NCI-H2081 treated with DMSO at 0.1 percent for 48 hours (cell line): ENCODE measurements at places on chromosomes 3 and 15.
A peak's percentile ranks its signal among the peaks of the same experiment; 100 is the strongest.

- no peak for DNase-seq
Measured at GRCh38 chr3:120604784-120605183, 8.6 kb downstream of the NDUFB4 start.

DNA sequence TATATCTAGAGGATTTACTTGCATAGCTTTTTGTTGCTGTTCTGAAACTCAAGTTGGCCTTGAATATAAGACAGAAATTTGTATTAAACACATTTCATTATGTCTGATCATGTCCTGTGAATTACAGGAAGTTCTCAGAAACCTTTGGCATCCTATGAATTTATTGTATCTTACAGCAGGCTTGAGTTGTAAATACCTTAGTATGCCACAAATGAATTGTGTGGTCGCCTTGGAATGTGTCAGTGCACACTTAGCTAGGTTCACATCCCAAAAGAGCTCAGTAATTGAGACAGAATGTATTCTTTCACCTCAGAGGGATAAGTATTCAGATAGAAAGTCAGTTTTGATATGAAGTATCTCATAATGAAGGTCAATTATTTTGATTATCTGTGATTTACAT is 83.4 kb downstream of the NEK11 start:
- DNase-seq = no peak

GRCh38 chr3:42149975-42150374 is 58.8 kb downstream of the TRAK1 start:
- DNase-seq = no peak

DNA sequence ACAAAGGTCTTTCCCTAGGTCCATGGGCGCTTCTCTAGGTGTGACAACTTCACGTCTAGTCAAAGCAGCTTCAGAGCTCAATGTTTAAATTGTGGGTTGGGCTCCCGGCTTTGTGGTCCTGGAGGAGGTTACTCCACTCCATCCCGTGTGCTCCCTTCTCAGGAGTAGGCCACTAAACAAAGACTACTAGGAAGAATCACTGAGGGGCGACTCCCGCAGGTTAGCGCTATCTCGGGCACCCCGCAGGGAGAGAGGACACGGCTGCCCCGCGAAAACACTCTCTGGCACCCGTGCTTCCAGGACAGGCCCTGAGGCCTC is 500 bp downstream of the PARP6 start:
- DNase-seq = no peak

DNA sequence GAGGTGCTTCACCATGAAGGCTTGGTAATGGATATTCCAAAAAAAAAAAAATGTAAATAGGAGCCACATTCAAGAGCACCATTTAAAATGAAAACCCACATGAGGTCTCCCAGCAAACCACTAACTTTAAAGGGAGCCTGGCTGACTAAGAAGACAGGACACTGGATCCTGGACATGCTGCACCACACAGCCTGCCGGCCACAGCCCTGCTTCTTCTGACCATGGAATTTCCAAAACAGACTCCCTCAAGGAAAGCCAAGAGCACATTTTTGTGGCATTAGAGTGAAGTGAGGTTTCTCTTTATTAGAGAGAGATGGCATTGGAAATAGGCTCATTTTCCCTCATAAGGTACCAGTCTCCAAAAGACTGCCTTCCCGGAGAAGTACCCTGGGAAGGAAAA is 113.9 kb downstream of the RORA start:
- DNase-seq = no peak

- no peak for DNase-seq
Measured at GRCh38 chr3:15932348-15933300, 134.8 kb upstream of the ANKRD28 start.

DNA sequence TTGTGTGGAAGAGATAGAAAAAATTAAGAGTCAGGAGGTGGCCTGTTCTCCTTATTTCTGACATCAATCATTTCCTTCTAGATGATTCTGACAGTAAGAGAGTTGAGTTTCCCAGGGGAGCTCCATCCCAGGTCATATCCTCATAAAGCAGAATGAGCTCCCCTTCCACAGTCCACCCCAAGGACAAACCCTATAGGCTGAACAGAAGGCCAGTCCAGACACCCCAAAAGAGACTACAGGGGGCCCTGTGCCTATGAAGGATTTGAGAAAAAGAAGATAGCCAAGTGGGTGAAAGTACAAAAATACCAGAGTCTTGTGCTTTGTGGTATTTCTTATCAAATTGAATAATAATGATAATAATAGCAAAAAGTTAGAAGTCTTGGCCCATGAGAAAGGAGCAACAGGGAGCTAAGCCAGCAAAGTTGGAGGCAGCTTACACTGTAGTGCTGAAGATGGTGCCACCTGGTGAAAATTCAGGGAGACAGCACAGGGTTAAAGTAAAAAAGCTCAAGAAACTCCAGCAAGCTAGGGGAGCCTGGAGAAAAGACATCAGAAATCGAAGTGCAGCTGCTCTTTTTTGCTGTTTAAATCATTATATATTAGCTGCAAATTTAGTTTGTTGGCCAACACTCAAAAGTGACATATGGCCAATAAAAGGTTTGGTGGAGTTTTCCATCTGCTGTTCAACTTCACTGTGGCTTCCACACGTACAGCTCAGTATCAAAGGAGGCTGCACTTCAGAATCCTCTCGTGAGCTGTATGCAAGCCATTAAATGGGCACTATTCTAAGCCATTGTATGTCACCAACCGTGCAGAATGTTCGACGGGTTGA is 35.8 kb upstream of the SLC24A5 start:
- DNase-seq = peak; percentile 5

- DNase-seq = no peak
Measured at GRCh38 chr3:175258763-175259162, 399.6 kb downstream of the NAALADL2 start.

DNA sequence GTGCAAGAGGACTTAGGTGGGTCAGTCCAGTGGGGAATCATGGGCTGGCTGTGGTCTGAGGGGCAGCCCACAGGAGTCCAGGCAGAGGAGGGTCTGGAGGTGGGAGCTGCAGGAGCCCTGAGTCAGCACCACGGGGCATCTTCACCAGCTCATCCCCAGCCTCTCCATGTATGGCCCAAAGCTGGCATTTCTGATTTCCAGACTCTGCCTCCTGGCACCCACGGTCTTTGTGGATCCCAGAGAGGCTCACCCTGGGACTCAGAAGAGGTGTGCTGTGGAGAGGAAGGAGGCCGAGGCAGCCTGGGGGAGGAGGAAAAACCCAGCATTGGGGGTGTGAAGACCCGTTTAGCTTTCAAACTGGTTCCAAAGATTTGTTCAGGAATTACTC is 64.5 kb upstream of the KLF13 start:
- no peak for DNase-seq

DNA sequence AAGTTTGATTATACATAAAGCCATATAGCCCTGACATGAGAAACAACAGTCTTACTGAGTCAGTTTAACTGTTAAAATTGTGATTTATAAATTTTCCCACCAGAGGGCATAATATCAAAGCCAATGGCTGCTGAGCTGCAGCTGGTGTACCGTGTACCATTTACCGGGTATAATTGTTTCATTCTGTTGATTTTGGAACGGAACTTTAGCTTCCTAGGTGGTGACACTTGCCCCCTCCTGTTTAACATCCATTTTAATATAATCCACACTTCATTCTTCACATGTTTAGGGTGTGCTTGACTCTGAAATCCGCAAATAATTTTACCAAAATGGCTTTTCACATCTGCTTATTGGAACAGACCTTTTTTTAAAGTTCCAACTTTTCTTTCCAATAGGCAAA is 72.8 kb downstream of the SLC9A9 start:
- peak; percentile 90 for DNase-seq

GRCh38 chr3:141854599-141854998 is 21.8 kb upstream of the ATP1B3 start:
- DNase-seq = no peak

- DNase-seq = no peak
Measured at GRCh38 chr3:76044601-76045600, 259.6 kb upstream of the ZNF717 start.

DNA sequence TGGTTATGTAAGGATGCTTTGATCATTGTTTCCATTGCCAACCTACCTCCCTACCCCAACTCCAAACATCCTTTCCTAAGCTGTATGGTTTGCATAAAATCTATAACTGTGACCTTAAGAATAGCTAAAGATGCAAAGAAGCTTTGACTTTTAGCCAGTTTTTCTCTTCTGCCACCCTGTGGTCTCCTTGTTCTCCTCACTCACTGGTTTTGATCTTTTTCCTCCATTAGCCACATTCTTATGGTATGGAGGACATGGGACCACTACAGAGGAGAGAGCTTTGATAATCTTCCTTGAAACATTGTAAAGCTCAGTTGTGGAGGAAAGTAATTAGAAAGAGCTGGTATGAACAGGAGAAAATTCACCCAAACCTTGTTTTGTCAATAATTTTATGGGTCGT is 115.9 kb downstream of the NEK11 start:
- no peak for DNase-seq

DNA sequence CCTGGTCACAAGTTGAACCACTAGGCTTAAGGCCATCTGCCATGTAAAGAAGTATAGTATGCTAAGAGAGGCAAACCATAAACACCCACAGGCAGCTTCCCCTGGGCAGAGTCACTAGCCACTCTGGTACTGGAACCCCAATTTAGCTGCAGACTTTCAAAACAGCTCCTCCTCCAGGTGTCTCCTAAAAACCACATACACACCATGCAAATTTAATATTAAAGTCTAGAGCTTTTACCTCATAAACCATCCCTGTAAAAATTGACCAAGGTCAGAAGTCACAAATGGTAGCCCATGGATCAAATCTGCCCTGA is 99.1 kb upstream of the STT3B start:
- DNase-seq = no peak

DNA sequence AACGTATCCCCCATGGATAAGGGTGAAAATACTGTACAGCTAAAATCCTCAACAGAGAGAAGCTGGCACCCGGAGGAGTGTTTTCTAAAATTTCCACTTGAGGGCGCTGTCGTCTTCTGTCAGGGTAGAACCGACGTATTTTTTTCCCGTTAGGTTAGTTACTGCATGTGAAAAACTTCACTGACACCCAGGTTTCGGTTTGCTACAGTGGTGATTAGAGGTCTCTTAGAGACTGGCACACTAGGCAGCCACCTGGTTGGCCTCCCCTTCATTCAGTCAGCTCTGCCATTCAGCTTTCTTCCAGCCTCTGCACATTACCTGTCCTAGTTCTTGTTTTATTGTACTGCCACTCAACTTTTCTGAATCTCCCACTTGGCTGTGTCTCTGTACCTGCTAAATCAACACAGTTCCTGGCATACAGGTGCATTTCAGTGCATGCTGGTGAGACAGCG is 18.4 kb downstream of the CCK start:
- DNase-seq = no peak

DNA sequence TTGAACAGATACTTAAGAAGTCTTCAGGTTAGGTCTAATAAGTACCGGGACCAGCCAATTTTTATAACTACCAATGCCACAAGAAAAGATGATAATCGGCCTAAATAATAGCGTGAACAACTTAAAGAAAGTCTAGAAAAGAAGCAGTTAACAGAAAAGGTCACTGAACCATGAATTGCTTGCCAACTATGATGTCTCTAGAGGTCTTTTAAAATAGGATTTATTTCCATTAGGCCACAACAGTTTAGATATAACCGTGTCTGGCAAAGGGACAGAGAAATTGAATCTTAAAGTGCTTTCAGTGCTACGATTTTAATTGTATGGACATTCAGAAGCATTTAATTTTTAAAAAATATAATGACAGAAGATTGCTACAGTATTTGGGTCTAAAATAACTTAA is 1070.4 kb downstream of the ROBO1 start:
- no peak for DNase-seq

- no peak for DNase-seq
Measured at GRCh38 chr3:90052425-90052950, 945.1 kb downstream of the EPHA3 start.

- no peak for DNase-seq
Measured at GRCh38 chr3:176514297-176514696, 683.0 kb downstream of the TBL1XR1 start.

DNA sequence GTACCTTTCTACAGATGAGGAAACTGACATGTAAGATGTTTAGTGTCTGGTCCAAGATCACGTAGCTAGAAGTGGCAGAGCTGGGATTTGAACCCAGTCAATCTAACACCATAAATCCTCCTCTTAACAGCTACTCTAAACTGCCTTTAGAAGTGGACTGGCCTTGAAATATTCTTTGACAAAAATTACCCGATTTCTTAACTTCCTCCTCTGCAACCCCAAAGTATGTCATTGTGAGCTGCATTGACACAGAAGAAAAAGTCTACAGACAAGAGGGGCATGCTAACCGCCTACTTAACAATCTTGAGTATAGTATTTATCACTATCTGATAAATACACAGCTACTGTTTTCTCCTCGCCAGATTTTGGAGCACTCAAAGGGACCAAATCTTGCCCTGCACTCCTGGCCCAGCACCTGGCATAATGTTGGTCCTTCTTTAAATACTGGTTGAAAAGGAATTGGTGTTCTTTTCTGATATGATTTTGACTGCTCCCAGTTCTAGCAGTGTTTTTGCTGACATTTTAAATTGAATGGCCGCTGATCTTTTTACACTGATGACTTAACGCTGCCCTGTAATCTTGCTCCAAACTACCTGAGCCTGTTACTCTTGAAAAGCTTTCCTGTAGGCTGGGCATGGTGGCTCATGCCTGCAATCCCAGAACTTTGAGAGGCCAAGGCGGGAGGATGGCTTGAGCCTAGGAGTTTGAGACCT is 36.9 kb downstream of the ITPR1 start:
- DNase-seq = no peak

DNA sequence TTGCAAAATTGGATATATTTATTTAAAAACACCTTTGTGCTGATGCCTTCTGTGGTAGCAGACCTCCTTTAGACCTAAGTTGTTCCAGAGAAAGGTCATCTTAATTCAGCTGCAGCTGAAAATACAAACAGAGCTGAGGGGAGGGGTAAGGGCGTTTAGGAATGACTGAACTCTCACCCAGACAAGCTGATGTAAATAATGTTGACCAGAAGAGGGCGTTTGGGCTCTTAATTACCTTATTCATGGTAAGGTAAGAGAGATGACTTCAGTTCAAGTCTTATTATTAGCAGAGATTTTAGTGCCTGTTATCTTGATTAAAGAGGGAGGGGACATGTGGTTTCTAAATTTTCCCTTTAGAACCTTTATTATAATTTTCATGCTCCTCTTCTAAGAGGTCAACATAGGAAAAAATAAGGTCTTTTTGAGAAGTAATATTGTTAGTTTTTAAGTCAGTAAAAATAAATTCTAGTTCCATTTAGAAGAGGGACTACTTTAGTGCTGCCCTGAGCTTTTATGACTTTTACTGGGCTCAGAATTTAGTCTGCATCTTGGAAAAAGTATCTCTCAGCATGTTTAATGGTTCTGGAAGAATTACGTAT is 46.3 kb downstream of the GPR171 start:
- peak; percentile 45 for DNase-seq

GRCh38 chr15:32646291-32646690 is 4.8 kb downstream of the SCG5 start:
- DNase-seq = no peak
